HS-27A (cell line): ENCODE measurements at places on chromosomes 3 and 15.

DNA sequence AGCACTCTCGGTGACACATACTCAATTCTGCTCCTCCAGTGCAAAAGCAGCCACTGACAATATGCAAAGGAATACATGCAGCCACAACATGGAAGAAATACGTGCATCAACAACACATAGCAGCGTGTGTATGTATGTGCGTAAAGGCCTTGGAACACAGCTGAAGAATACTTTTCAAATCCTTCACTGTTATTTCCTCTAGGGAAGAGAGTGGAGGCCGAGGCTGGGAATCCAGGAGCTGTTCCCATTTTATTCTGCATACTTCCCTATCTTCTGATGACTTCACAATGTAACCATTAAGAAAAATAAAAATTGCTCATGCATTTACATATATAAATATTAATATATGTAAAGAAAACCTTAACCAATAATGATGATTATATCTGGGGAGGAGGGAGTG lies 36.6 kb upstream of the MGLL start:
- no peak for DNase-seq

GRCh38 chr3:177817751-177818150 lies 620.5 kb upstream of the TBL1XR1 start:
- no peak for DNase-seq

GRCh38 chr15:67144609-67145311 lies 79.4 kb downstream of the SMAD3 start:
- DNase-seq: no peak

- no peak for DNase-seq
Observed at GRCh38 chr3:112002096-112002971, 3.6 kb downstream of the TAGLN3 start.

GRCh38 chr3:113242096-113242581 lies 30.8 kb downstream of the BOC start:
- DNase-seq: no peak

DNA sequence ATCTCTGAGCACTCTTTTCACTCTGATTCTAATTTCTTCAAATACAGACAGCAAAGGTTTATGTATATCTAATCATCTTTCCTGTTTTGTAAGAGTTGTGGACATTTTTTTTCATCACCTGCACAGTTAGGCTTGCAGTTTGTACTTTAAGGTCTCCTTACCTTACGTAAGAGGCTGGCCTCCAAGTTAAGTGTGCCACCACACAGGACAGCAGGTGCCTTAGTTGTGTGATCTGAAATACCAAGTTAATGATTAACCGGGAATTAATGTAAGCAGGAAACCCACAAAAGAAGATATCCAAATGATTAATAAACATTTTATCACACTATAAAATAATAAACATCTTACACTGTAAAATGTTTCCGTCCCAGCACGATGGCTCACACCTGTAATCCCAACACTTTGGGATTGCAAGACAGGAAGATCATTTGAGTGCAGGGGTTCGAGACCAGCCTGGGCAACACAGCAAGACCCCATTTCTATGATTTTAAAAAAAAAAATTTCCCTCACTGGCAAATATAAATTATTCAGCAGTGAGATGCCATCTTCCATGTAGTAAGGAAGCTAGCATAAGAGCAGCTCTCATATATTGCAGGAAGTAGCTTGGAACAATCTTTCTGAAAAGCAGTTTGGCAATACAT lies 87.7 kb upstream of the LIMD1 start:
- no peak for DNase-seq

GRCh38 chr3:196569003-196569516 lies 600 bp downstream of the FBXO45 start:
- peak; percentile 4 for DNase-seq

GRCh38 chr15:59401824-59402569 lies 29.3 kb upstream of the MYO1E start:
- DNase-seq: no peak

DNA sequence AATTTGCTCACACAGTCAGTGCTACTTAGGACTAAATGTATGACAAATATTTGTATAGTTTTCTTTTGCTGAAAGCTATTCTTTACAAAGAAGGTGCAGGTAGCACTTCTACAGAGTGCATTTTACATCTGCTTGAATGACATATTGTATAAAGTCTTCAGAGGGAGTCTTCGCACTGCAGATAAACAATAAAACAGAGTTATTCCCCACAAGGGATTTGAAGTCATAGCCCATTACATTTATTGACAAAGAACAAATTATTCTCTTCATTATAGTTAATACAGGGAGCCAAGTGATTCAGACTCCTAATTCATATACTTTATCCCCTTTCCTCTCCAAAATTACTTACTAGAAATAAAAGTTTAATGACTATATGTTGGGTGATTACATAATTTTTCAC lies 529.7 kb downstream of the EDEM1 start:
- no peak for DNase-seq

GRCh38 chr3:38362825-38363224 lies 16.2 kb downstream of the XYLB start:
- no peak for DNase-seq

DNA sequence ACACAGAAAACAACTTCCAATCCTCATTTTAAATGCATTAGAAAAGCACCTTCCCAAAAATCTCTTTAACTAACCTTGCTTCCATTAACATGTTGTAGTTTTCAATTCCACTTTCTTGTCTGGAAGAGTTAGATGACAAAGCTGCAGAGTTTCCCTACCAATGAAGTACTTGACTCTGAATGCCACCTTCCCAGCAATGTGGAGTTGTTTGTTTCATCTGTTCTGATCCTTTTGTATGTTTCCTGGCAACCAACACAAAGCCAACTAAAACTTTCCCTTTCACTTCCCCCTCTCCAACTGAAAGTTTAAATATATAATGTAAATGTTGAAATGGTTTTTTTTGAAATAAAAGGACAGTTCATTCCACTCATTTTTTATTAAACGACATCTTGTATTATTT lies at the start of gene WDR49:
TSS of gene WDR49 (minus strand) at position 183 of the 400 bp plus-strand sequence. CDS start 517 bp downstream, outside the sequence.
- DNase-seq: no peak

- peak; percentile 71 for DNase-seq
Observed at GRCh38 chr3:99249627-99250026, 348.1 kb upstream of the DCBLD2 start.

DNA sequence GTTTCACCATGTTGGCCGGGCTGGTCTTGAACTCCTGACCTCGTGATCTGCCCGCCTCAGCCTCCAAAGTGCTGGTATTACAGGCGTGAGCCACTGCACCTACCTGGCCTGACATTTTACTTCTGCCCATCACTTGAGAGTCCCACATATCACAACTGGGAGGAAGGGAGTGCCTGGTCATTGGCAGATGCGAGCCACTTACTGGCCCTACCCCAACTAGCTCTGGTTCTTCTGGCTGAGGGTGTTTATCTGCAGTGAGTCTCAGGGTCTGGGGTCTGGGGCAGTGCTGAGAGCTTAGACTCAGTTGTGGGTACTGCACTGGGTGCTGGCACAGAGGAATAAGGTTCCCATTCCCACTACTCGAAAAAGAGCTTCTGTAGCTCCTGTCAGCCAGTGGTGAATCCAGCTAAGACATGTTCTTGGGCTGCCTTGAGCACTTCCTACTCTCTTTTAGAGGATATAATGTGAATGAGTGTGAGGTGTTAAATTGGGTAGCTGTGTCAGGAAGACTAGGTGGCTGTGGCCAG lies 30.2 kb downstream of the DAG1 start:
- no peak for DNase-seq

GRCh38 chr3:132253262-132253878 lies 63.8 kb upstream of the ACP3 start:
- DNase-seq: no peak

DNA sequence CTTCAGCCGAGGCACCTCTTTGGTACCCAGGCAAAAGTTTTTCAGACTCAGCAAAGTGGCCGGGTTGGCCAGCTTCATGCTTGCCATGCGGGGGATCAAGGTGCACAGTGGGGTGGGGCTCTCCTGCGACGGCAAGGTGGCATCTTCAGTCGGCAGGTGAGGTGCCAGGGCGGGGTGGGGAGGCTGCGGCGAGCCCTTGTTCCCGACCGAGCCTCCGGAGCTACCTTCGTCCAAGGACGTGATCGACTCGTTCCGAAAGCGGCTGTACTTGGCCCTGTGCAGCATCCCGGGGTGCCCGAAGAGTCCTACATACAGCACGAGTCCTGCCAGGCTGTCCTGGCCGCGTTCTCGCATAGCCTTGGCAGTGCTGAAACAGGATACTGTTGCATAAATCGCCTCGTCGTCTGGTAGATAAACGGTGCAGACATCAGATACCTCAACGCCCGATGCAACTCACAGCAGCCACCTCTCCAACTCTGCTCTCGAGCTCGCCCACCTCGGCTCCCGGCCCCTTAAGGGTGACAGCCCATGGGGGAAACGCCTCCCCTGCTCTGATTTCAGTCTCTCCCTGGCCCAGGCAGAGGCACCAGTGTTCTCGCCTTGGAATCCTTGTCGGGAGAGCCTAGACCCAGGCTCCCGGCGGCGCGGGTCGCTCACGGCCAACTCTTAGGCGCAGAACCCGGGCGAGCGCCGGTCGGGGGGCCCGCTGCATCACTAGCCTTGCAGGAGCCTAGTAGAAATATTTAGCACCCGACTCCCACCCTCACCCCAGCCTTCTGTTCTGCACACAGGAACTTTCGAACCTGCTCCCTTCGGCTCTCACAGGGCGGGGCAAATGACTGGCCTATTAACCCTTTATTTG lies 826 bp downstream of the SHC4 start:
- DNase-seq: no peak

DNA sequence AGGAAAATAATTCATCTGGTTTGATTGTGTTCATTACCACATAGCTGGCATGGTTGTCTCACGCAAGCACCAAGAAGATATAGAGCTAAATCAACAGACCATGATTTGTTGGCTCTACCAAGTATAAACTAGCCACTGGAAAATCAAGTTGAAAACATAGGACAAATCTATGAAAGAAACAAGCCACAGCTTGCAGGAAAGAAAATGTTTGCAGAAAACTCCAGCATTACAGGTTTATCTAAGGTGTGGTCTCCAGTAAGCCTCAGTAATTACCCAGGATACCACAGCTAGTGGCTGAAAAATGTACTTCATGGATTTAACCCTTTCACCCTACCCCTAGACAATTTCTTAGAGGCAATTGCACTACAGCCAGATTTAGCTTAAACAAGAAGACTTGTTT lies 340.6 kb downstream of the SOX2 start:
- DNase-seq: no peak

DNA sequence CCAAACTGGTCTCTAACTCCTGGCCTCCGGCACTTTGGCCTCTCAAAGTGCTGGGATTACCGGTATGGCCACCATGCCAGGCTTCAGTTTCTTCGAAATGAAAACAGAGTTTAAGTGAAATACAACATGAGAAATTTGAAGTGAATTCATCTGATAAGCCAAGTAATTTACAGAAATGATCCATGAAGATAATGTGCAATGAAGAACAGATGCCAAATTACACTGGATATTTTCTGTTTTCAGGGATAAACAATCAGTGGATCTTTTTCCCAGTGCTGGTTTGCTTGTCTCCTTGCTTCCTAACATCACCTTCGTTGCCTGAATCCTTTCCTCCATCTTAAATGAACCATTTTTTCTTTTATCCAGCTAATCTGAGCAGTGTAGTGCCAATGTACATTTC lies 46.2 kb upstream of the SUCLG2 start:
- DNase-seq: no peak

DNA sequence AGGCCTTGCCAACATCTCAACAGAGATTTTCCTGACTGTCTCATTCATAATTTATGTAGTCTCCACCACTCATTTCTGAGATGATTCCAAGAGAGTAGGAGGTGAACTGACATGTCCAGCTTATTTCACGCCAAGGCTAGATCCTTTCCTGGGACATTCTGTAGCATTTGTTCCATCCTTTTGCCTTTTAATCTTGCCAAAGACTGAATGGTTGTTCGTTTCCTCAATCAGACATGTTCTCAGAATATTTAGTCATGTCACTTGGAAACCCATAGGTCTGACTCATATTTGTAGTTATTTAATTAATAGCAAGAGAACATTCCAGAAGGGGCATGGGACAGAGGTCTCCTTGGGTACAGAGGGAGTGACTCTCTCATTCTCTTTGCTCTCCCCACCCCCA lies 80.9 kb downstream of the DHX36 start:
- no peak for DNase-seq

DNA sequence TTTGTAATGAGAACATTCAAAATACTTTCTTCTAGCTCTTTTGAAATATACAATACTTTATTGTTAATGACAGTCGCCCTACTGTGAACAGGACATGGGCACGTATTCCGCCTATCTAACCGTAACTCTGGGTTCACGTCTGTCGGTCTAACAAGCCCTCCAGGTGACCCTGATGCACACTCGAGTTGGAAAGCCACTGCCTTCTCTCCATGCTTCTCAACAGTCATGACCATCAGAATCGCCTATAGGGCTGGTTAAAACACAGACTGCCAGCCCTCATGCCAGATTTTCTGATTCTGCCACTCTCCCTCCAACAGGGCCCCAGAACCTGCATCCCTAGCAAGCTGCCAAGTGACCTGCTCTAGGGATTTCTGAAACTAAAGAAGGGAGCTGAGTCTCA lies 140.2 kb downstream of the FOXP1 start:
- DNase-seq: no peak

GRCh38 chr3:187186801-187187421 lies 10.4 kb upstream of the RTP1 start:
- peak; percentile 83 for DNase-seq
